ENCODE measurements at places on chromosomes 3 and 15. TPM values are rescaled to one million over a fixed set of nuclear protein-coding genes. Genes with fewer than 3 reads are reported as not detected.

The TTC23 gene
- 29.8 TPM for total RNA-seq

The BUB1B gene
- 17.6 TPM for total RNA-seq

The TMC3 gene
- 0.20 TPM for total RNA-seq

The LMLN gene
- total RNA-seq = 5.2 TPM

The STXBP5L gene
- not detected for total RNA-seq

The ALDH1A3 gene
- 26.0 TPM for total RNA-seq

The AADACL2 gene
- total RNA-seq = 21.6 TPM

The XCR1 gene
- 0.39 TPM for total RNA-seq

The MAPK6 gene
- 36.4 TPM for total RNA-seq

The TRIM59 gene
- 17.1 TPM for total RNA-seq

The TRH gene
- not detected for total RNA-seq

- no peak for DNase-seq
These were observed 8.9 kb downstream of the ABI3BP start for GRCh38 chr3:100984308-100984707.

DNA sequence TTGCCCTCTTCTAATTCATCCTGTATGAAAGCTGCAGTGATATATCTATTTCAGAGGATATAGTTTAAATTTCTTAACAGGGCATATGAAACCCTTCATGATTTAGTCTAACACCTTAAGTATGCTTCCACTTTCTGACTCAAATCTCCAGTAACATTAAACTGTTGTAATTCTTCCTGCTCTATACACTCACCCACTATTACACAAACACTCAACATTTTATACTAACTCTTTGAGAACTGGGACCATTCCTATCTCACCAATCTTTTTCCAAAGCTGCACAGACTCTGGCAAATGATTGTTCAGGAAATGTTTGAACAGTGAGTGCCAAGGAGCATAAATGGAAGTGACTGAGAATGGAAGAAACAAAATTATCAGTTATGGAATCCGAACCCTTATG is 560.4 kb upstream of the DPPA4 start:
- DNase-seq = no peak

DNA sequence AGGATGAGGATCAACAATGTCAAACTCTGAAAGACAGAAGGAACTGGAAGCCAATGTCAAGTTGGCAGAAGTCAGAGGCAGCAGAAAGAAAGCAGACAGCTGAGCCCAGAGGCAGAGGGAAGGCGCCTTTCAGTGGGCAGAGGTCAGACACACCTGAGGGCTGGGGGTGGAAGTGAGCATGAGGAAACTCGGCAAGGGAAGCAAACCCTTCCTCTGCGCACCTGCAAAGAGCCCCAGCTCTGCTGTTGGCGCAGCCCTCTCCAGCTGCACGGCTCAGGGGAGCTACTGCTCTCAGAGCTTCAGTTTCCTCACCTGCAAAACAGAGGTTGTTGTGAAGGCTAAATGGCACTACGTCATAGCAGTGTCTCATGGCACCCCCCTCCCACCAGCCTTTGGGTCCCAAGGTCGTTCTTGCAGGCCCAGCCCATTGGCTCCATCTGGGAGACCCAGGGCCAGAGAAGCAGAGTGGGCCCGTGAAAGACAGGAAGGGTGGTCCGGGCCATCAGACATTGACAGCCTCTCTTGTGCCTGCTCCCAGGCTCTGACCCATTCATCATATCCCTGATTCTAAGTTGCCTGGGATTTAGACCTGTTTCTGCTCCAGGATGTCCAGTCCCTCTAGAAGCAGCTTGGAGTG is 53.3 kb upstream of the SLC6A11 start:
- no peak for DNase-seq

GRCh38 chr3:119148493-119149180 is 2.7 kb downstream of the TEX55 start:
- DNase-seq = no peak

- no peak for DNase-seq
These were observed 21.1 kb downstream of the GTF2E1 start for GRCh38 chr3:120763601-120764000.

DNA sequence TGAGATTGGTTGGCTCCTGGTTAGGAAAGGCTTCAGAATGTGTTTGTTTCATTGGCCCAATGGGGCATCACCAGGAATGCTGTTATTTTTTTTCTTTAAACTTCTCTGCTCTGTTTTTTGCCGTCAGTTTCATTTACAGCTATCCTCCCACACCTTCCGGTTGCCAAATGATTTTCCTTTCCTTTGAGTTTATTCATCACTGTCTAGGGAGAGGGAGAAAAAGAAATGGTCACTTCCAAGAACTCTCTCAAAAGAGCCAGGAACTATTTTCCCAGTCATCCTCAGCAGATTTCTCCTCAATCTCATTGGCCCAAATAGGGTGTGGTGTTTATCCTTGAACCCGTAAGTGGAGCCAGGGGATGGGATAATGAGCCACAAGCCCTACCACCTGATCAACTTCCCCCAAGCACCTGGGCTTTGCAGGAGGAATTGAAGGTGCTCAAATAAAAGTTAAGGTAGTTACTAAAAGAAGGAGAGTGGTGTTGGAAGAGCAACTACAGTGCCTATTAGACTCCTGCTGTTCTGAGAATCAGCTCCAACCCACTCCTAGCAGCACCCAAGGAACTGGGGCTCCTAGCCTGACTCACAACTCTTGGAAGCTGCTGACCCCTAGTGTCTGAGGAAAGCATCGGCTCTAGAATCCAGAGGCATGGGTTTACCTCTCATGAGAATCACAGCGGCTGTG is 183.8 kb upstream of the IL12A start:
- peak; percentile 57 for DNase-seq

DNA sequence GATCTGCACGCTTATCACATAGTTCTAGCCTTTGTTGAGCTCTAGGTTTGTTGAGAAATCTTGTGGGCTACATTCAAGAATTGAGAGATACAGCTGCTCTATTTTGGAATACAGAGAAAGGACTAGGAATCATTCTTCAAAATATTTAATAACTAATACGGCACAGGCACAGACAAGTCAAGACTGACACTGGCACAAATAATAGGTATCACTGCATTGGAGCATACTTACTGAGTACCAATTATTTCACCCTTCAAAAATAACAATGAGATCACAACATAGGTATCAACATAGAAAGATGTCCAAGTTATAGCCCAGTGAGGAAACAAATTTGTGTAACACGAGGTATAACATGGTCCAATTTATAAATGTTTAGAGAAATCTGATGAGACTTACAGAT is 133.7 kb upstream of the TSC22D2 start:
- no peak for DNase-seq

GRCh38 chr3:31922962-31923361 is 58.1 kb downstream of the OSBPL10 start:
- no peak for DNase-seq

DNA sequence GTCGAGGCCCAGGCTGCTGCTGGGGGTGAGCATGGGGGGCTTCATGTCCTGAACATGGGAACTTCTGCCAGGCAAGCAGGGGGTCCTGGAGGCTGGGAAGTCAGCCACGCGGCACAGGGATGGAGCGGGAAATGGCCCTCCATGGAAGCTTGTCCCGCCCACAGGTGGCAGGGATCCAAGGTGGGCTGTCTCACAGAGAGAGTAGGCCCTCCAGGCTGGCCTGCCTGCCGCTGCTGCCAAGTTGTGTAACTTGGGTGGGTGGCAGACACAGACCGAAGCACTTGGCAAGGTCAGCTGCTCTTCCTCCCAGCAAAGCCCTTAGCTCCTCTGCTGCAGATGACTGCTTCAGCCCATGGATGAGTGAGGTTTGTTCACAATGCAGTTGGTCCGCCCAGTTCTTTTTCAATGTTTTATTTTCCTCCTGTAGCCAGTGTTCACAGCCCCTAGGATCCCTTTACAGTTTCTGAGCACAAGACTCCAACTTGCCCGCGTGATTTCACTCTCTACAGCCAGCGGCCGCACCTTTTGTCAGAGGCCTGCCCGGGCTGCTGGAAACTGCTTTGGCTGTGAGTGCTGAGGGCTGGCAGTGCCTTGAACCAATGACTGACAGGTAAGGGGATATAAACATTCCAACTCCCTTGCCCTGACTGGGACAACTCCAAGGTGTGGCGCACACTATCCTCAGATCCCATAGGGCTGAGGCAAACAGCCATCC is 26.7 kb downstream of the HCN4 start:
- no peak for DNase-seq

DNA sequence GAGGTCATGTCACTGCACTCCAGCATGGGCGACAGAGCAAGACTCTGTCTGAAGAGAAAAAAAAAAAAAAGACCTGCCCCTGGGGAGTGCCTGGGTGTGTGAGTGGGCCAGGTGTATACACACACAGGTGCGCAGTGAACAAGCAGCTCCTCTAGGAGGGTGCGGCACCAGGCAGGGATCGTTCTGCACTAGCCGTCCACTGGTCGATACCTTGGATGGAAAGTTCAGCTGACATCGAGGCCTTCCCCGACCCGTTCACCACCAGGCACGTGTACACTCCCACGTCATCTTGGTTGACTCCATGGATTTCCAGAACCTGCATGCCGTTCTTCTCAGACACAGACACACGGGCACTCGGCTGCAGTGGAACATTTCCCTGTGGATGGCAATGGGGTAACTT is 147.0 kb downstream of the MYLK start:
- no peak for DNase-seq

DNA sequence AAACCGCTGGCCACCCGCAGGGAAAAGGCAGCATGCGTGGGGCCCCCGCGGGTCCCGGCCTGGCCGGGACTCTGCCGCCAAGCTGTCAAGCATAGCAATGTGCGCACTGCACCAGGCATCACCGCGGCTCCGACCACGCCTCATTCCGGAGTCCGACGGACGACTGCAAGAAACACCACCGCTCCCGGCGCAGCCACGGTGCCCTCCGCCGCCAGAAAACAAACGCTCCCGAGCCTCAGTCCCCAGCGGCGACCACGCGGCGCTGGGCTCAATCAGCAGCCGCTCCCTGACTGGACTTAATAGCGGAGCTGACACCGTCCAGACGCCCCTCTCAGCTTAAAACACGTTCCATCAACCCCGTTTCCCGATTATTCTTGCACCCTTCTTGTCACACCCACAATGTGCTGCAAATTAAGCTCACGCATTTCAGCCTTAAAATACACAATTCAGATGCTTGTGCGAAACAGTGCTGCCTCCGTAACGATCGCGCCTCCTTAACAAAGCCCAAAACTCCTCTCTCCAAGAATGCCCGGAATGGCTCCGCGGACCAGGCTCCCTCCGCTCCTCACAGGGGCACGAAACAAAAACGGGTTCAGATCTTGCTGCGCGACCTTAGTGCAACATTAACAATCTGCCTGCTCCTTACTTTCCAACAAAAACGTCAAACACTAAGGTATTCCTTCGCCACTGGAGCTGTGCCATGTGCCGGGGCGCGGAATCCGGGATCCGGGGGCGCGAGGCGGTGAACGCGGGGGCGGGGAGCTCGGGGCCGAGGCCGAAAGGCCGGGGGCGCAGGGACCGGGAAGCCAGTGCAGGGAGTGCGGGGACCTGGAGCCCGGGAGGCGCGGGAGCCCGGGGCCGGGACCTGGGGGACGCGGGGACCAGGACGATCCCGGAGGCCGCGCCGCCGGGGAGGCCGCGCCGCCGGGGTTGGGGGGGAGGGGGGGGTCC is 655 bp downstream of the CYFIP1 start:
- peak; percentile 28 for DNase-seq

- DNase-seq = no peak
These were observed 252.6 kb downstream of the UBE2E2 start for GRCh38 chr3:23455775-23456174.

GRCh38 chr3:127276995-127277394 is 10.9 kb downstream of the PRR20G start:
- DNase-seq = no peak

DNA sequence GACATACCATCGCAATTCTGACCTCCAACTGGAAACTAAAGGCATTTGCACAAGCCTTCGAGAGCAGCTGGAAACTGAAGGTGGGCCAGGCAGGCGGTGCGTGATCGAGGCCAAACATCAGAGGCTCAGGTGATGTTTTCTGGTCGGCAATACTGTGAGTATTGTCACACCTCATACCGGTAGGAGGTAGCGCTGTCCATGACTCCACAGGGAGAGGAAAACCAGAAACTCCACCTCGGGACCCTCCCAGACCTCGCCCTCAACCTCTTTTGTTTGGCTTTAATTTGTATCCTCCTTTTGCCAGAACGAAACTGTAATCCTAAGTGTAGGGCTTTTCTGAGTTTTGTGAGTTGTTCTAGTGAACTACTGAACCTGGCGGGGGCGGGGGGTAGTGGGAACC is 43.6 kb downstream of the LDHAL6B start:
- DNase-seq = no peak

- DNase-seq = no peak
These were observed 36.8 kb downstream of the ATP1B3 start for GRCh38 chr3:141913150-141913811.

DNA sequence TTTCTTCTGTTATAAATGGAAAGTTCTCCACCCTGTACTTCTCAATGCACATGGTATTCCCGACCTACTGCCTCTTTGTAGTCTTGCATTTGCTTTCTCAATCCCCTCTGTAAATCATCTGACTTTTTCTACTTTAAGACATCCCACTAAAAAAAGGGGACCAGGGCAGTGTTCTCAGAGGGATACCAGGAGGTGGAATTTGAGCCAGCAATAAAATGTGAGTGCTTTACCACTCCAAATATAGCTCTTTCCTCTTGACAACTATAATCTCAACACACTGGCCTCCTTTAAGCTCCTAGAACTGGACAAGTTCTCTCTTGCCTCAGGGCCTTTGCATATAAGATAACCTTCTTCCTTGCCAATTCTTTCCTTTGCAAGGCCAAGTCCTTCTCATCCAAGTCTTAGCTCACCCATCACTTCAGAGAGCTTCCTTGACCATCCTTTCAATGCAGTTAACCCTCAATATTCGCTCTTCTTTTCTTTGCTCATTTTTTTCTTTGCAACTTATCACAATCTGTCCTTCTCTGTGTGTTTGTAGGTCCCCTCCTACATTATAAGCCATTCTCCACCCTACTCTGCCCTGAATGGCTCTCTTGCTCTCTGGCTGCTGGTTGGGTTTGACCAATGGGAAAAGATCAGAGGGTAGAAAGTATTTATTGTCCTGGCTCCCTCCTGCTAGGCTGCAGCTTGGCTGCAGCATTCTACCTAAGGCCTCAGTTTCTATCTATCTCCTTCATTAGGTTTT is 93.4 kb downstream of the PRICKLE2 start:
- no peak for DNase-seq

DNA sequence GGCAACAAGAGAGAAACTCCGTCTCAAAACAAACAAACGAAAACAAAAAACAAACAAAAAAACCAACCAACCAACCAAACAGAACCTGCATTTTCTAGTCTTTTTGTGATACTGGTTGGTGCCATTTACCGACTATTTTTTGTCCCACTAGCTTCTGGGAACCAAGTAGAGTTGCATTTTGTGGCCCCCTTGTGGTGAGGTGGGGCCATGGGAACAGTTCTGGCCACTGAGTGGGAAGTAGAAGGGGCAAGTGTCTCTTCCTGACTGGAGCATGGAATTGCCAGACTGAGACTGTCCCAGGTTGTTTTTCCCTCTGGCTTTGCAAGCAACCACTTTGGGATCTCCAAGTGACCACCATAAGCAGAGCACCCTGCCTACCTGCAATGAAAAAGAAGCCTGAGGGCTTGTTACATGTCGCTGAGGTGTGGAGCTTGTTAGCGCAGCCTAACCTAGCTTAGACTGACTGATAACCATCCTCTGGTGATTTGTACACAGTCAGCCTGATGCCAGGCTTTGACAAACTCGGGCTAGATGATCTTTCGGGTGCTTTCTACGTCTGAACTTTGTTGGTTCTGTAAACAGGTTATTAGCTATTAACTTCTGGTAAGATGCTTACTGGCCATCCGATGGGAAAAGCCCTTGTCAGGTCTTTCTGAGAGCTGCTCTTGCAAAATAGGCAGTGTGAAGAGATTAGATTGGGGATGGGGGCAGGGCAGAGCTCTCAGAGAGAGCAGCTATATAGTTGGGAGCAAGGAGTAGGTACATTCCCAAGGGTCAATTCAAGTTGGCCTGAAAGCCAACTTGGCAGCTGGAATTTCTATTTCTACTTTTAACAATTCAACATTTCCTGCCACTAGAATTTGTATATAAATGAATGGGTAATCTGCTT is 172.2 kb downstream of the SSR3 start:
- no peak for DNase-seq
